Uterine smooth muscle cell (primary cell): ENCODE measurements at places on chromosomes 6 and 20. TPM values are rescaled to one million over a fixed set of nuclear protein-coding genes. Genes with fewer than 3 reads are reported as not detected.

THBD gene
- 18.5 and 54.1 TPM in 2 replicates for total RNA-seq

RSPH9 gene
- 0.44 and 1.2 TPM in 2 replicates for total RNA-seq

BPI gene
- total RNA-seq, result 0.12 TPM in 1 of 2 replicates, not detected in the other

FERMT1 gene
- 5.2 and 7.7 TPM in 2 replicates for total RNA-seq

GJA10 gene
- total RNA-seq, result not detected in 2 replicates

SLC4A11 gene
- 0.33 and 0.75 TPM in 2 replicates for total RNA-seq

C4A gene
- total RNA-seq, result 2.3 and 13.4 TPM in 2 replicates

ANGPT4 gene
- total RNA-seq, result not detected in 2 replicates

VSTM2L gene
- 0.66 and 2.2 TPM in 2 replicates for total RNA-seq

RAB44 gene
- total RNA-seq, result under 0.01 TPM in 1 of 2 replicates, not detected in the other

DUSP22 gene
- 12.8 and 17.6 TPM in 2 replicates for total RNA-seq

TGM6 gene
- total RNA-seq, result not detected in 2 replicates

RIPOR3 gene
- 12.7 and 15.6 TPM in 2 replicates for total RNA-seq

SIRPB1 gene
- 0.25 and 0.55 TPM in 2 replicates for total RNA-seq

SLC22A23 gene
- total RNA-seq, result 8.9 and 18.1 TPM in 2 replicates

SLPI gene
- not detected in 2 replicates for total RNA-seq

SPATA25 gene
- total RNA-seq, result 0.62 and 1.5 TPM in 2 replicates

RAB23 gene
- total RNA-seq, result 59.3 and 102 TPM in 2 replicates

CST1 gene
- 0.22 and 6.9 TPM in 2 replicates for total RNA-seq

IP6K3 gene
- total RNA-seq, result 0.22 and 0.50 TPM in 2 replicates

THEMIS gene
- total RNA-seq, result not detected in 2 replicates

LTA gene
- total RNA-seq, result not detected in 2 replicates

TP53RK gene
- total RNA-seq, result 13.7 and 14.2 TPM in 2 replicates

PROCR gene
- 67.1 and 101 TPM in 2 replicates for total RNA-seq

TMEM74B gene
- total RNA-seq, result 0.11 TPM in 1 of 2 replicates, not detected in the other

STMN3 gene
- total RNA-seq, result 18.9 and 43.9 TPM in 2 replicates

ADGRB3 gene
- under 0.01 and 0.11 TPM in 2 replicates for total RNA-seq

NMBR gene
- total RNA-seq, result 0.11 and 0.12 TPM in 2 replicates

ZNF451 gene
- 72.7 and 77.7 TPM in 2 replicates for total RNA-seq

SCRT2 gene
- total RNA-seq, result not detected in 2 replicates

NKAIN2 gene
- not detected in 2 replicates for total RNA-seq

TBXT gene
- not detected in 2 replicates for total RNA-seq

RIMS1 gene
- total RNA-seq, result 0.33 and 0.50 TPM in 2 replicates

ATXN1 gene
- total RNA-seq, result 23.6 and 34.2 TPM in 2 replicates

ZSCAN9 gene
- 12.9 and 13.4 TPM in 2 replicates for total RNA-seq

LCA5 gene
- total RNA-seq, result 4.2 and 6.7 TPM in 2 replicates

CTSA gene
- 50.4 and 69.5 TPM in 2 replicates for total RNA-seq

SMLR1 gene
- total RNA-seq, result not detected in 2 replicates

SPEF1 gene
- total RNA-seq, result 0.22 and 0.25 TPM in 2 replicates

CRISP3 gene
- total RNA-seq, result not detected in 2 replicates

CPNE5 gene
- under 0.01 and 0.11 TPM in 2 replicates for total RNA-seq
